ENCODE measurements at places on chromosomes 11 and 22.

DNA sequence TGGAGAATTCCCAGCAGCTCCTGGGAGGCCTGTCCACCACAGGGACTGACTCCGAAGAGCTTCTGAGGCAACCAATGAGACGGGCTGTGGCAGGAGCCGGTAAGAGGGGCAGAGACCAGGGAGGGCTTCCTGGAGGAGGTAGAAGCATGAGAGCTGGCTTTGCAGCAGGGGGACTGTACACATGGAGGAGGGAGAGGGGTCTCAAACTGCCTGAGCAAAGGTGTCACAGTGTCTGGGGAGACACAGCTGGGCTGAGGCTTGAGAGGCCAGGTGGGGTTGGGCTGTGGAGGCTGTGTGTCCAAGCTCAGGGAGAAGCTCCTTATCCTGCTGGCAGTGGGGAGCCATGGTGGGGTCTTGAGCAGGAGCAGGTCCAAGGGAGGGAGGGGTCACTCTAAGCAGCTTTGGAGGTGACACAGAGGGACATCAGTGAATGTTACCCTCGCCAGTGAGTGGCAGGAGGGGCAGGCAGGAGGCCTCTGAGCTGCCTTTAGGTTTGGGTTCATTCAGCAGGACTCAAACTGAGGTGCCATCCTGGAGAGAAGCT, 4.6 kb upstream of the RHOD start:
- no peak for DNase-seq

- DNase-seq = no peak
Observed at GRCh38 chr11:67997475-67997921, 6.4 kb downstream of the UNC93B1 start.

GRCh38 chr11:61971248-61972111, 4.0 kb upstream of the FTH1 start:
- peak; percentile 55 for DNase-seq

DNA sequence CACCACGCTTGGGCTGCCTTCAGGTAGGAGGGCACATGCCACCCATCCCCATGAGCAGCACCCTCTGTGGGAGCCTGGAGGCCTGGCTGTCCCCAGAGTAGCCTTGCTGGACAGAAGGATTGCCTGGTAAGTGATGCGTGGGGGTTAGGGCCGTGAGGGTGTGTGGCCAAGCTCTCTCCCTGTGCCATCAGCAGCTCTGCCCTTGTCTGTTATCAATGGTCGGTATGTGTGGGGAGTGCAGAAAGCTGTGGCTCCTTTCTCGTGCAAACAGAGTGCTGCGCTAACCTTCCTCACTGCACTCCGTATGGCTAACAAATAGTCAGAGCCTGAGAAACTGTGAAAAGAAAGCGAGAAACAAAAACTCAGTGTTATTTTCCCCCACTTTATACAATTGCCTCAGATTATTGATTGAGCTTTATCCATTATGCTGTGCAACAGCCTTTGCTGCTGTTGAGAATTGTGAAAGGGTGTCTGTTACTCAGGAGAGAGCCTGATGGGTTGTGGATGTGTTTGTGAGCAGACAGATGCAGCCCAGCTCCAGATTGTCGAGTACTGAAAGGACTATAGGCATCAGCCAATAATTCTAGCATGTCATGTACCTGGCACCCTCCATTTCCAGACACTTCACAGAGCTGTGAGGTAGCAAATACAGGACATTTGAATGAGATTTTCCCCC, 432.2 kb downstream of the NTM start:
- DNase-seq = no peak

DNA sequence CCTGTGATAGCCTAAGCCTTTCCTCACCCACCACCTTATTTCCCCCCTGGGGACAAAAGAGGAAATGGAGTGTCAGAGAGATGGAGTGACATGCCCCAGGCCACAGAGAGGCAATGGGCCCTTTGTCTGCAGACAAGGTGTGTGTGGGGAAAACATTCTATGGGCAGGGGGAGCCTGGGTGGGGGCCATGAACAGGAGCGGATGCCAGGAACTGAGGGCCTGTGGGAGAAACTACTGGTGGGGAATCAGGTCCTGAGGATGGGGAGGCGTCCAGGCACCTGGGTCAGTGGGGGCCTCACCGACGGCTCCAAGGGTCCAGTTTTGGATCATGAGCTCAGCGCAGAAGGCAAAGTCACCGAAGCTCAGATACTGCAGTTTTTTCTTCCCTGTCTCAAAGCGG, 3.0 kb downstream of the FIBP start:
- no peak for DNase-seq

DNA sequence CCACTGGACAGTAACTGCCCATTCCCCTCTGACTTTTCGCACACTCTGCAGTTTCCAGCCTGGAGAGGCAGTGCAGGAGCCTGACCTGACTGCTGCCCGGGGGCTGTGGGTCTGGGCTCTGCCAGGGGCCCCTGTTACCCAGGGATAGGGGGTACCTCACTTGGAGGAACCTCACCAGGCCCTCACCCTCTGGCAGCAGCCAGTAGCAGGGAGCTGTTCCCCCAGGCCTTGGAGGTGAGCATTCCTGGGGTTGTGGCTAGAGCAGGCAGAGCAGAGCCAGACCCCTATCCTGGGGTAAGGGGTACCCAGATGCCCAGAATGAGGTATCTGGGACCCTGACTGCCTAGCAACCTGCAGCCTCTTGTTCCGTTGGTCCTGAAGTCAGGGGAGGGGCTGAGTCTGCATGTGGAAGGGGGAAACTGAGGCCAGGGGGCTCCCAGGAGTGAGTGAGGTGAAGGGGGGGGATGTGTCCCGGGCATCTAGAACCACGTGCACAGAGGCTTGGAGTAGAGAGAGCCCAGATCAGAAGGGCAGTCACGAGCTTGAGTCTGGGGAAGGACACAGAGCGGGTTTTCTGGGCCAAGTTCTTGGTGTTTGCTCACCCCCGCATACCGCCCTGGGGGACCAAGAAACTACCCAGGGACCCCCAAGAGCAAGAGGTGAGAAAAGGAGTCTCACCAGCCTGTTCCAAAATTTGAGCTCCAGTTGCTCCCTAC, 43.9 kb upstream of the ACCSL start:
- DNase-seq = no peak

GRCh38 chr11:40867991-40868632, 591.3 kb downstream of the LRRC4C start:
- DNase-seq = peak; percentile 16

DNA sequence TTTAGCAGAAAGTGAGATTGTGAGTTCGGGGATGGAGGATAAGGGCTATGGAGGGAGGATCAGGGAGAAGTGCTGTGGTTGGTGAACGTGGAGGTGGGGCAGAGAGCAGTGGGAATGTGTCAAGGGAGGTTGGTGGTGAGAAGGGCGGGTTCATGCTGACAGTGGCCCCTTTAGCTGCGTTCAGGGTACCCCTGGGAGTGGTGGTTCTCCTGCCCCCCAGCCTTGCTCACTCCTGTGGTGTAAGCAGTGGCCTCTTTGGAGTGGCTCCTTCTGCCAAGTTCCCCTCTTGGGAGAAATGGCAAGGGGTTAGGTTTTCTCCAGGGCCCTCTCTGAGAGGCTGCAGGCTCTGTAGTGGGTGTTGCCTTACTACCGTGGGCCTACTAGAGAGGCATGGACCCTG, 16.1 kb upstream of the NECTIN1 start:
- DNase-seq = no peak

DNA sequence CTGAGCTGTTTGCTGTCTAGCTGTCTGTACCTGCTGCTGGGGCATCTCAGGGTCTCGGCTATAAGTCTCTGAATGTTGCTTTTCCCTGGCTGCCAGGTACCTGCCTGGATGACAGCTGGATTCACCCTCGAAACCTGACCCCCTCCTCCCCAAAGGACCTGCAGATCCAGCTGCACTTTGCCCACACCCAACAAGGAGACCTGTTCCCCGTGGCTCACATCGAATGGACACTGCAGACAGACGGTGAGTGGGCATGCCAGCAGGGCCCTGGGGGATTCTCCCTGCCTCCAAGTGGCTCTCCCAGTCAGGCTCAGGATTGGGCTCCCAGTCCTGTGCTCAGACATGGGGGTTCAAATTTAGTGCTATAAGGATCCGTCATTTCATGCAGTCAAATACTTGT, 12.9 kb downstream of the IL17RA start:
- no peak for DNase-seq

- no peak for DNase-seq
Observed at GRCh38 chr11:134152696-134153095, 71.1 kb downstream of the NCAPD3 start.

- DNase-seq = peak; percentile 56
Observed at GRCh38 chr11:75350743-75351540, 519 bp downstream of the ARRB1 start.

DNA sequence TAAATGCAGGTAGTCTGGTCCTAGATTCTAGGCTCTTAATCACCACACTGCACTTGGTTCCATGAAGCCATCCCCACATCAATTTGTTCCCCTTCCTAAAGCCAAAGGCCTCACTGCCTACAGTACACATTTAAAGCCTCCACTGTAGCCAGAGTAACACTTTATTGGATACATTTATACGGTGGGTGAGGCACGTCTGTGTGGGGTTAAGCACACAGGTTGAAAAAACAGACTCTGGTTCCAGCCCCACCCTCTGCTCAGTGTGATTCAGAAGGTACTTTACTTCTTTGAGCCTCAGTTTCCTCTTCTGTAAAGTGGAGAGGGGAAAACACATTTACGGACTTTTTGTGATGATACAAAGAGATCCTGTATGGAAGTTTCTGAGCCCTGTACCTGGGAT, 22.5 kb downstream of the DSCAML1 start:
- no peak for DNase-seq

GRCh38 chr11:130639369-130639768, 190.9 kb downstream of the ADAMTS15 start:
- no peak for DNase-seq

GRCh38 chr11:66473608-66474515, 6.4 kb upstream of the DPP3 start:
- no peak for DNase-seq

Measured in NCI-H526 treated with DMSO at 0.1 percent for 48 hours (cell line).